ENCODE measurements at places on chromosomes 5 and 9.
A peak's percentile ranks its signal among the peaks of the same experiment; 100 is the strongest.

DNA sequence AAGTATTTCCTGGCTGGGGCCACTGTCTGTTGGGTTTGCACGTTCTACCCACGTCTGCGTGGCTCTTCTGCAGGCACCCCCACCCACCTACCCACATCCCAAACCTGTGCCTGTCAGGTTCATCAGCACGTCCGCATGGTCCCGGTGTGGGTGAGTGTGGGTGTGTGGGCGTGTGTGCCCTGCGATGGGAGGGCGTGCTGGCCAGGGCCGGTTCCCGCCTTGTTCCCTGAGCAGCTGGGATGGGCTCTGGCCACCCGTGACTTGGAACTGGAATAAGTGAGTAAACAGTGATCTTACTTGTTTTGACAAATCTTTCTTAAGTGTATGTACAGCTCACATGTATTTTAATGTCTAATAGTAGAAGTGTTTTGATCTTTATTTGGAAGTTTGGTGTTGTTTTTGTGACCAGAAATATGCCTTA is 20.4 kb downstream of the ERGIC1 start:
- no peak for DNase-seq

GRCh38 chr5:37435261-37435660 is 56.1 kb downstream of the WDR70 start:
- DNase-seq: no peak

DNA sequence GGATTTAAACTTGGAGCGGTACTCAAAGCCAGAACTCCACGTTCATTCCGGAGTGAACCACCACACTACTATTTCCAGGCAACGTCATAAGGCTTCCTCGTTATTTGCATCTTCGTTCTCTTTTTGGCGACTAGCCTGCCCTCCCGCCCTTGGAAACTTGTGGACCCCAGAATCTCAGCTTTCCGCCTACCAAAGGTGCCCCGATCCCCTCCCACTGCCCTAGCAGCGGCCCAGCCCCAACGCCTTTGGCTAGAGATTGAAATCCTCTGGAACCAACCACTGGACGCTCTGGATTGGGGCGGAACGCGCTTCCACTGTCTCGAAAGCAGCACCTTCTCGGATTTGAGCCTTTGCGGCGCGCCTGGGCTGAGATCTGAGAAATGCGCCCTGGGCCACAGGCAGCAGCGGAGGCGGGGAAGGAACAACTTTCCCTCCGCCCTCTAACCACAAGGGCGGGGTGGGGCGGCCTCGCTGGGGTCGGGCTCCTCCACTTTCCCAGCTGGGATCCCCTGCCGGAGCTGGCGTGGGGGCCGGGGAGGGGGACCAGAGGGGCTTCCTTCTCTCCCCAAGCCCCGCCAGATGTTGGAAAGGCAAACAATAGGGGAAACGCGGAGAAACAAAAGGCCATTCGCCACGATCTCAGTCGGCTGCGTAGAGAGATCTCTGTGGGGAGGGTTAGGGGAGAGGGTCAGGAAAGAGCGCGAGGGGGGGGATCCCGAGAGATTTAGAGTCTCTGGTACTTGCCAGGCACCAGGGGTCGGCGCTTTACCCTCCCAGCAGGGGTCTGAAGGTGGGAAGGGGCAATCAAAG is 1.3 kb downstream of the MOB3B start:
- peak; percentile 53 for DNase-seq

DNA sequence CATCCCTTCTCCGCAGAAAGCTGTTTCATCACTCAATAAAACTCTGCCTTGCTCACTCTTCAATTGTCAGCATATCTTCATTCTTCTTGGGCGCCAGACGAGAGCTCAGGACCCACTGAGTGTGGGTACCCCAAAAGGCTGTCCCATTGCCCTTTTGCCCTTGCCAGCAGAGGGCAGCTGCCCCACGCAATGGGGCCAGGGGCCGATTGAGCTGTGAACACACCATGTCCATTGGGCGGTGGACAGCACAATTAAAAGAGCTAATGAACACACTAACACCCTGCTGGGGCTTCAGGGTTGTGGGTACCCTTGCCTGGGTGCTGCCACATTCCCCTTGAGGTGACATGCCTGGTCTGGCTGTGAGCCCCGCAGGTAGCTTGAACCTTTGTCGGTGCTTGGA is 487.2 kb upstream of the NUDT12 start:
- DNase-seq: no peak
